Mesangial cell (primary cell): ENCODE measurements at places on chromosomes 7 and 10. TPM values are rescaled to one million over a fixed set of nuclear protein-coding genes. Genes with fewer than 3 reads are reported as not detected.

The HABP2 gene
- total RNA-seq = 0.16 and 1.3 TPM in 2 replicates

The SPDYE9 gene
- total RNA-seq = not detected in 2 replicates

The UCMA gene
- total RNA-seq = not detected in 2 replicates

The ZNF789 gene
- total RNA-seq = 3.1 and 7.5 TPM in 2 replicates

The MSS51 gene
- 0.76 and 0.81 TPM in 2 replicates for total RNA-seq

The BTAF1 gene
- total RNA-seq = 13.7 and 14.7 TPM in 2 replicates

The LDB3 gene
- total RNA-seq = under 0.01 and 0.13 TPM in 2 replicates

The GNAT3 gene
- total RNA-seq = not detected in 2 replicates

The OR6V1 gene
- total RNA-seq = not detected in 2 replicates

The GPR158 gene
- not detected in 2 replicates for total RNA-seq

The ZNF786 gene
- total RNA-seq = 2.8 and 9.0 TPM in 2 replicates

The COL13A1 gene
- total RNA-seq = 2.3 and 7.3 TPM in 2 replicates

The MUC3A gene
- total RNA-seq = not detected in 2 replicates

The TEX36 gene
- total RNA-seq = not detected in 2 replicates

The MMD2 gene
- not detected in 2 replicates for total RNA-seq

The PIK3CG gene
- total RNA-seq = not detected in 2 replicates
